ENCODE measurements at places on chromosomes 6 and 20. TPM values are rescaled to one million over a fixed set of nuclear protein-coding genes. Genes with fewer than 3 reads are reported as not detected.

EYA2 gene
- total RNA-seq, result 25.5 TPM

SASH1 gene
- total RNA-seq, result 132 TPM

TSBP1 gene
- not detected for total RNA-seq

HRH3 gene
- total RNA-seq, result not detected

SCGN gene
- total RNA-seq, result not detected

EPPIN gene
- total RNA-seq, result not detected

DAAM2 gene
- total RNA-seq, result 133 TPM

FAM209B gene
- not detected for total RNA-seq

ARMH2 gene
- total RNA-seq, result not detected

MAFB gene
- total RNA-seq, result 93.3 TPM

MOXD1 gene
- 4.6 TPM for total RNA-seq

CD109 gene
- 12.1 TPM for total RNA-seq

SPATA25 gene
- total RNA-seq, result 18.3 TPM

PHF10 gene
- 50.0 TPM for total RNA-seq

SNX3 gene
- 123 TPM for total RNA-seq

GRCh38 chr6:81894788-81895271 is 142.3 kb upstream of the TENT5A start:
- no peak overlapping the region for H3K4me3 ChIP-seq
- DNase-seq, result peak; percentile 35
- peaks cover 11% of the 10 kb centered on the region for H3K4me1 ChIP-seq

DNA sequence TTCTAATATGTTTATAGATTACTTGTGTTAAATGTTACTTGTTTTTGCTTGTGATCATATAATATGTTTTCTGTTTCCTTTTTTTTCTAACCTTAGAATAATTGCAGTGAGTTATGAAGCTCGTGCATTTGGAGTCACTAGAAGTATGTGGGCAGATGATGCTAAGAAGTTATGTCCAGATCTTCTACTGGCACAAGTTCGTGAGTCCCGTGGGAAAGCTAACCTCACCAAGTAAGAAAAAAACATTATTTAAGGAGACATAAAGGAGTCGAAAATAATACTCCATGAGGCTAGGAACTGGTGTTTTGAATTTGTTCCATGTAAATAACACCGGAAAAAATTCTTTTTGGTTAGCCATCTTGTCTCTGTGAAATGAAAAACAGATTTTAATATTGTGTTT is 6.9 kb downstream of the POLH start:
- no peaks in the 10 kb centered on the region for H3K27me3 ChIP-seq
- no peak overlapping the region for H3K4me3 ChIP-seq
- no peak overlapping the region for H3K27ac ChIP-seq
- DNase-seq, result no peak

GRCh38 chr20:32965115-32965514 is 39.1 kb downstream of the SUN5 start:
- peaks cover 10% of the 10 kb centered on the region for H3K4me1 ChIP-seq
- H3K27me3 ChIP-seq, result no peaks in the 10 kb centered on the region
- H3K27ac ChIP-seq, result no peak overlapping the region
- H3K4me3 ChIP-seq, result no peak overlapping the region

DNA sequence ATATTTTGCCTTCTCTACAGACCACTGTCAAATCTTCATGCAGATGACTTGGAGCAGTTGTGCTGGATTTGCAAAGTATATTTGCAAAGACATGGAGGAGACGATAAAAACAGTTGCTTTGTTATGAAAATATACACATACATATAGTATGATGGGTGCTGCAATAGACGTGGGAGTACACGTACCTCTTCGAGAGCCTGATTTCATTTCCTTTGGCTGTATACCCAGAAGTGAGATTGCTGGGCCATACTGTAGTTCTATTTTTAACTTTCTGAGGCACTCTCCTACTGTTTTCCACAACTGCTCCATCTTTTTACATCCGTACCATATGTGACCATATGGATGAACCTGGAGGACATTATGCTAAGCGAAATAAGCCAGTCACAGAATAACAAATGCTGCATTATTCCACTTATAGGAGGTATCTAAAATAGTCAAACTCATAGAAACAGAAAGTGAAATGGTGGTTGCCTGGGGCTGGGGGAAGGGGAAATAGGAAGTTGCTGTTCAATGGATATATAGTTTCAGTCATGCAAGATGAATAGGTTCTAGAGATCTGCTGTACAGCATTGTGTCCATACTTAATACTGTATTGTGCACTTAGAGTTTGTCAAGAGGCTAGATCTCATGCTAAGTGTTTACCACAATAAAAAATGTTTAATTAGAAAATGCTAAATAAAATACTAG is 223.8 kb downstream of the HAO1 start:
- no peak overlapping the region for H3K27ac ChIP-seq
- no peaks in the 10 kb centered on the region for H3K27me3 ChIP-seq
- no peaks in the 10 kb centered on the region for H3K36me3 ChIP-seq
- H3K4me1 ChIP-seq, result no peaks in the 10 kb centered on the region
- H3K4me3 ChIP-seq, result no peak overlapping the region
- no peak for DNase-seq

- DNase-seq, result no peak
- H3K4me3 ChIP-seq, result no peak overlapping the region
- no peak overlapping the region for H3K27ac ChIP-seq
- H3K36me3 ChIP-seq, result no peaks in the 10 kb centered on the region
- H3K4me1 ChIP-seq, result peaks cover 14% of the 10 kb centered on the region
Observed at GRCh38 chr6:134235937-134236751, 81.8 kb downstream of the SGK1 start.

DNA sequence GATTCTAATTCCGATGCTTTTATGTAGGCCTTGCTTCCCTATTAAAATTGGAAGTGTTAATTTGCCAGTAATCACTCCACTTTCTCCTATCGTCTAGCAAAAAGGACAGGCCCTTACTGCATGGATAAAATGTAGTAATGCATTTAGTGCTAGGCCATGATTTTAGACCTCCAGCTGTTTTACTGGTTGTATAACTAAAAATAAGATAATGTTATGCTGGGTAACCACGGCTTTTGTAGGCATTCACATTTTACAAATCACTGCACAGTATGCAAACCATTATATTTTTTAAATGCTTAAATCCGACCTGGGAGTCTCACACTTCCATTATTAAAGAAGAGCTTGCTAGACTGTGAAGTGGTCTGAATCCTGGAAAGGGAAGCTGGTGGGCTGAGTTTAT is 179.5 kb downstream of the TFAP2A start:
- H3K36me3 ChIP-seq, result no peaks in the 10 kb centered on the region
- peaks cover 1% of the 10 kb centered on the region for H3K27me3 ChIP-seq
- H3K27ac ChIP-seq, result no peak overlapping the region
- no peak for DNase-seq

DNA sequence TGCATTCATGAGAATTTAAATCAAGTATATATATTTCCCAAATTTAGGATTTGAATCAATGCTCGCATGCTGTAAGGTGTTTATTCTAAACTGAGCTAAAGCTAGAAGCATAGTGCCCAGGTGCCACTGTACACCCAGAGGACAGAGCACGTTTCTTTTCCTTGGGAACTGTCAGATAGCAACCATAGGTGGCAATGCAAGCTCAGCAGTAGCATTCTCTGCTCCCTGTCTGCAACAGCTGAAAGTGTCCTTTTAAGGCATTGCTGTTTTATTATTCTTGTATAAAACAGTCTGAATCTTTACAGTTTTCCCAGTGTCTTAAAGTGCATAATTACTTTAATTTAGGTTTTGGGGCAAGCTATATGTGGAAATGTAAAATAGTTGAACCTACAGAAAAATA is 443.4 kb upstream of the MMS22L start:
- no peaks in the 10 kb centered on the region for H3K27me3 ChIP-seq
- no peaks in the 10 kb centered on the region for H3K4me1 ChIP-seq
- no peaks in the 10 kb centered on the region for H3K36me3 ChIP-seq
- no peak overlapping the region for H3K27ac ChIP-seq

GRCh38 chr6:15588971-15589634 is 73.7 kb downstream of the DTNBP1 start:
- H3K27ac ChIP-seq, result no peak overlapping the region
- H3K4me3 ChIP-seq, result no peak overlapping the region
- H3K36me3 ChIP-seq, result no peaks in the 10 kb centered on the region
- no peak for DNase-seq
- no peaks in the 10 kb centered on the region for H3K4me1 ChIP-seq

- H3K27me3 ChIP-seq, result no peaks in the 10 kb centered on the region
- peaks cover 44% of the 10 kb centered on the region for H3K4me1 ChIP-seq
Observed at GRCh38 chr6:13454286-13455221, 32.8 kb downstream of the GFOD1 start.

DNA sequence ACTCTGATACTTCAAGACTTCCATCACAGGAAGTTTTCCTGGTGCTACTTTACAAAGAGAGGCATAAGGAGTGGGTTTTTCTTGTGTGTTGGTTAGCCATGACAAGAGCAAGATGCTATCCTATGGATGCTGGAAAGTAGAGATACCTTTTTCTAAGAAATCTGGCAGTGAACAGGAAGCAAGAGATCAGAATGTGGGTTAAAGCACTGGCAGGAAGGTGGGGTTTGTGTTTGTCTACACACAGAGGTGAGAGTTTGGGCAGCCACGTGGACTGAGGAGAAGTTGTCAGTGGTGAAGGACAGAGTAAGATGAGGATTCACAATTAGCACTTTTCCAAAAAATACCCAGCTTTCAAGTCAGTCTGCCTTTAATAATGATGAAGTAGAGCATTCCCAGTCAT is 17.9 kb downstream of the SLC2A12 start:
- H3K27ac ChIP-seq, result no peak overlapping the region
- no peak overlapping the region for H3K4me3 ChIP-seq
- no peaks in the 10 kb centered on the region for H3K27me3 ChIP-seq

GRCh38 chr20:63771046-63771707 is 31.6 kb downstream of the SLC2A4RG start:
- peaks cover 58% of the 10 kb centered on the region for H3K36me3 ChIP-seq
- no peak for DNase-seq
- no peak overlapping the region for H3K27ac ChIP-seq
- H3K27me3 ChIP-seq, result no peaks in the 10 kb centered on the region
- H3K4me1 ChIP-seq, result no peaks in the 10 kb centered on the region

DNA sequence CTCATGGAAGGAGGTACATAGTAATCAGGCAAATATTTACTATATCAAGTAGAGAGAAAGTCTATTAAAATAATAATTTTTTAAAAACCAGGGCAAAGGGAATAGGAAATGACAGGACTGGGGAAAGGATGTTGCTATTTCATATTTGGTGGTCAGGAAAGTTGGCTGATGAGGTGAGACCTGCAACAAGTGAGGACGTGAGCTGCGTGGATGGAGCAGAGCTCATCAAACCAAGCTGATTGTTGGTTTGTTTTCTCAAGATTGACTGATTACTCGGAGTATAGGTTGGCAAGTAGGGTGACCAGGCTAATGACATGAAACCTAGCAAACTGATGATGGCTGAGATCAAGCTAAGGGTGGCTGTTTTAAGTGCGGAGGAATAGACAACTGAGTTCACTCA is 6.0 kb downstream of the GJA1 start:
- peak overlapping the region; percentile 5 for H3K27ac ChIP-seq
- H3K4me1 ChIP-seq, result no peaks in the 10 kb centered on the region
- no peaks in the 10 kb centered on the region for H3K27me3 ChIP-seq
- DNase-seq, result no peak

DNA sequence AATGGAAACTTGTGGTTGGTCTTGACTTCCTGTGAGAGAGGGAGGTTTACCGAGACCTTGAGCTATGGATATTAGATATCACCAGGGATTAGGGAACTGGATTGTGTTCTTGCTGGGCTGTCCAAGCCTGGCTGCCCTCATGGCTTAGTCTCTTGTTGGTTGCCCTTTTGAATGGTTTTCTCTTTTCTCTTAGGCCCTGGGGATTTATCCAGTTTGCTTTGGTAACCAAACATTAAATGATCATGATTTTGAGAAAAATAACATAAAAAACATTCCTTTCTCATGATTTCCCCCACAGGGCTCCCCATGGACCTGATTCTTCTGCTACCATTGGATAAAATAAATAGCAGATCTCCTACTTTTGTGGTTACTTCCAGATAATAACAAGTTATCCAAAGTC is 306.4 kb upstream of the RNF217 start:
- no peaks in the 10 kb centered on the region for H3K36me3 ChIP-seq
- no peaks in the 10 kb centered on the region for H3K4me1 ChIP-seq
- H3K27ac ChIP-seq, result no peak overlapping the region
- H3K27me3 ChIP-seq, result no peaks in the 10 kb centered on the region
- no peak for DNase-seq

DNA sequence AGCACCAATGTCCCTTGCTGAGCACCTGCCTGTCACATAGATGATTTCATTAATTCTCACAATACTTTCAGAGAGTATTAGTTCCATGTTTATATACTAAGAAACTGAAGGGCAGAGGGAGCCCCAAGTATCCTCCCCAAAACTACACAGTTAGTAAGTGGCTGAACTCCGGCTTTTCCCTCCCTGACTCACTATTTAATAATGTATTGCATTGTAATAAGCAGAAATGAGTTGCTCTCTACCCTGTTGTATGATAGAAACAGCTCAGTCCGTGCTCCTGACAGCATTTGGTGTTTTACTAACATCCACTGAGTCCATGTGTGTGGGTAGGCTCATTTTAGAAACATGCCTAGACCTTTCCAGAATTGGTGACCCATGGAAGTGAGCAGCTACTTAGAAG is 76.8 kb downstream of the OLIG3 start:
- H3K27ac ChIP-seq, result no peak overlapping the region
- H3K4me1 ChIP-seq, result peaks cover 9% of the 10 kb centered on the region
- DNase-seq, result no peak
- H3K27me3 ChIP-seq, result no peaks in the 10 kb centered on the region
- no peak overlapping the region for H3K4me3 ChIP-seq

- DNase-seq, result no peak
- H3K4me1 ChIP-seq, result no peaks in the 10 kb centered on the region
- H3K36me3 ChIP-seq, result no peaks in the 10 kb centered on the region
- H3K27me3 ChIP-seq, result no peaks in the 10 kb centered on the region
- H3K27ac ChIP-seq, result no peak overlapping the region
Observed at GRCh38 chr20:13118676-13119075, 102.4 kb upstream of the ISM1 start.

DNA sequence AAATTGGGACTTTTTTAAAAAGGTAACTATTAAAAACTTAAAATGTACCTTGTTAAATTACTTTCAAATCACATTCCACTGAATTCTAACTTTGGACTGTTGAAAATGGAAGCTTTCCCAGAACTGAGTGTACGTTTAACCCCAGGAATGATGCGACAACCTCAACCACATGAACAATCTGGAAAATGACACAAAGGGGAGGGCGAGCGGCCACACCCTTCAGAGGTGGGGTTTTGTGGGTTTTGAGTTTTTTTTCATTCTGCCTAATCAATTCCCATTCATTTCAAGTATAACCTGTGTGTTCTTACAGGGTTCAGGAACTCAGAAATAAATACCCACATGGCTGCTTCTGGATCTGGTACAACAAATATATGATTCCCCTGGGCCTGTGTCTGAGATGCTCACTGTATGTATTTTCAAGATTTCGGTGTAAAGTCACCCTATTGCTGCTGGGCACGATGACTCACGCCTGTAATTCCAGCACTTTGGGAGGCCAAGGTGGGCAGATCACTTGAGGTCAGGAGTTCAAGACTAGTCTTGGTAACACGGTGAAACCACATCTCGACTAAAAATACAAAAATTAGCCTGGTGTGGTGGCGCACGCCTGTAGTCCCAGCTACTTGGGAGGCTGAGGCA is 21.6 kb downstream of the CNKSR3 start:
- H3K36me3 ChIP-seq, result no peaks in the 10 kb centered on the region
- no peaks in the 10 kb centered on the region for H3K27me3 ChIP-seq
- peaks cover 6% of the 10 kb centered on the region for H3K4me1 ChIP-seq
- no peak overlapping the region for H3K27ac ChIP-seq

GRCh38 chr6:5507131-5507681 is 245.9 kb downstream of the FARS2 start:
- no peak overlapping the region for H3K27ac ChIP-seq
- H3K27me3 ChIP-seq, result no peaks in the 10 kb centered on the region
- DNase-seq, result no peak
- no peaks in the 10 kb centered on the region for H3K36me3 ChIP-seq
- H3K4me1 ChIP-seq, result no peaks in the 10 kb centered on the region

Data from tibial nerve (tissue), 4 donors.